ENCODE measurements at places on chromosomes 7 and 10.

GRCh38 chr10:14904864-14905263, 26.2 kb downstream of the SUV39H2 start:
- no peak for DNase-seq

DNA sequence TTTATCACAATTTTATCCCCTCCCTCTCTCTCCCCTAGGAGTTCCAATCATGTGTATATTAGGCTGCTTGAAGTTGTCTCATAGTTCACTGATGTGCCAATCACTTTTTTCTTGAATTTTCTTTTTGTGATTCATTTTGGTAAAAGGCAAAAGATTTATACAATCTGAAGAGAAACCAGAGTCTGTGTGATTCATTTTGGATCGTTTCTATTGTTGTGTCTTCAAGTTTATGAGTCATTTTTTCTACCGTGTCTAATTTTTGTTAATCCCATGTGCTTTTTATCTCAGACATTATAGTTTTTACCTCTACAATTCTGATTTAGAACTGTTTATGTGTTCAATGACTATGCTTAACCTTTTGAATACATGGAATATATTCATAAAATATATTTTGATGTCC, 483.9 kb upstream of the AUTS2 start:
- DNase-seq: no peak

DNA sequence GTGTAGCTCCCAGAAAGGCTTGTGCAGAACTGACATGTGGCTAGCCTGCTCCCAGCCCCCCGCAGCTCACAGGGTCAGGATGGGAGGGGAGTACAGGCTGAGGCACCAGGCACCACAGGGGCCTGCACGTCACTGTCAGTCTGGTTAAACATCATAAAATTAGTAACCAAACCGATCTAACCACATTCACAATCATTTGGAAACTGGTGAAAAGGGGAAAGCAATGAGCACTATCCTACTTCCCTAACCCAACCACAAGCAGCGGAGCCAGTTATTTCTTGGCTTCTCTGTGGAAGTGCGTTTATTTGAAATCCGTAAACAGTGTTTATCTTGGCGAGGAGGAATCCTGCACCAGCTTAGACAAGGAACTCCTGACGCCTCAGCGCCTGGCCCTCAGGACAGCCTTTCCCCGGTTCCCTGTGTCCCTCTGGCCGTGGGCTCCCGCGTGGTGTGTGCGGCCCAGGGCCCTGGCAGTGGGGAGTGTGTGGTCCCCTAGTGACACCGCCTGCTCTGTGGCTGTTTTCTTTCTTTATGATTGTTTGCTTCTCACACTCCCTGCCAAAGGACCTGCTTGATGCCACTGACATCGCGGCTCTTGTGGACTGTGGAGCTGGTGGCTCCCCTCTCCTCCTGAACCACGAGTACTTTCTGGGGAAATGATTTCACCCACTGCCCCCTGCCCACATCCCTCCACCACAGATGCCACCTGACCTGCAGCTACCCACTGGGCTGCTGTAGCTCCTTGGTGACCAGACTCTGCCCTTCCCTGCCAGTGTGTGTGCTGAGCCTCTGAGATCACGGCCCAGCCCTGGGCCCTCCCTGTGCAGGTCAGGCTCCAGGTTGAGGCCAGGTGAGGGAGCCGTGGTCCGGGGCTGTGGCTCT, 38.0 kb downstream of the INPP5A start:
- DNase-seq: no peak

DNA sequence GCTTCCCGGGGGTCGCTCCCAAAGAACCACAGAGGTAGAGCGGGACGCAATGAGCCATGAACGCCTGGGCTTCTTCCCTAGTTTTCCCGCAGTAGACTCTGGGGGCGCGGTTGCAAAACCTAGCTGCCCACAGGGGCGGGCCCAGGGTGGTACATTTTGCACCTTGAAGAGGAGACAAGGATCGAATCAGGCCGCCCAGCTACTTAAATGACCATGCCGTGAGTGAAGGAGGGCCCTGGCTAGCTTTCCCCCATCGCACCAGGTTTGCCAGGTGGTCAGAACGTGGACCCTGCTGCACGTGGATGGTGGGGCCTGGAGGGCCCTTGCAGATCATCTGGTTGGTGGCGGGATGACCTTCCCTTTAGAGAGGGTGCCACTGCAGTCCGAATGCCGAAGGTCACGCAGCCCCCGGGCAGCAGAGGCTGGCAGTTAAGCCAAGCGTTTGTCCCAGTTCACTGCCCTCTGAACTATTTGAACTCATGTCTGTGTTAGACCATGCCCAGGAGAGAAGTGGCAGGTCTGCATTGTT, 604 bp upstream of the SHTN1 start:
- DNase-seq: no peak

GRCh38 chr10:117801691-117802090, 245.1 kb downstream of the RAB11FIP2 start:
- DNase-seq: no peak

GRCh38 chr10:117503244-117504205, 39.0 kb upstream of the EMX2 start:
- DNase-seq: no peak

DNA sequence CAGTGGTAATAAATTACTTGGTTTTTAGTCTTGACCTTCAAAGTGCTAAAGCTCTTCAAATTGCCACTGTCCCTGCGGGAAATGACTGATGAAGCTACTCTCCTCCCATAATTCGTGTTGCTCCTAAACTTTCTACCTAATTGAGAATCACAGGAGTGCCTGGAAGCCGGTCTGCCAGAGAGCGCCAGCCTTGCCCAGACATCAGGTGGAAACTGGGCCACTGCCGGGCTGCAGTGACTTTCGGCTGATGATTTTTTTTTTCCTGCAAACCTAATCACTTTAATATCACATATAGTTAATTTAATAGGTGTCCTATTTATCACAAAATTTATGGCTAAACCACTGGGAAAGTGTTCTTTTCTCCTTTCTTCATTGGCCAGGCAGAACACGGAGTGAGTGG, 59.6 kb upstream of the UBE3C start:
- DNase-seq: no peak

DNA sequence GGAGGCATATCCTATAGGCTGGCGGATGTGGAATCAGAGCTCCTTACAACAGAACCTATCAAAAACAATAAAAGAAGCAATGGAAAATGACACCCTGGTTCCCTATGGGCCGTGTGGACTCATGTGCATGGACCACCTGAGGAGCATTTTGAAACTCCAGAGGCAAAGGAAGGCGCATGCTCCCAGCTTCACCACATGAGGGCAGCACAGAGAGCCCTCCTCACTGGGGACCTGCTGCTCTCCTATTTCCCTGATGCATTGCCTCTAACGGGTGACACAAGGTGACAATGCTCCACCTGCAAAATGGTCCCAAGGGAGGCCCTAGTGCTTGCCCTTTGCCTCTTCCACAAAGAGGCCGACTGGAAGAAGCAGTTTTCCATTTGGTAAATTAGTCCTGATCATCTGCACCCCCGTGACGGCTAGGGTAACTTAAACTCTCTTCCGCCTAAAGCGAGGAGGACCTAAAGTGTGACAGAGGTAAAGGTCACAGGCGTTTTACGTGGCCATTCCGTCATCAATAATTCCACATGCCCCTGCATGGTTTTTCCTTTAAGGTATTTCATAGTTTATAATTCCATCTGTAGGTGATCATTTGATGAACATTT, 67.7 kb downstream of the GPAM start:
- DNase-seq: peak; percentile 1

DNA sequence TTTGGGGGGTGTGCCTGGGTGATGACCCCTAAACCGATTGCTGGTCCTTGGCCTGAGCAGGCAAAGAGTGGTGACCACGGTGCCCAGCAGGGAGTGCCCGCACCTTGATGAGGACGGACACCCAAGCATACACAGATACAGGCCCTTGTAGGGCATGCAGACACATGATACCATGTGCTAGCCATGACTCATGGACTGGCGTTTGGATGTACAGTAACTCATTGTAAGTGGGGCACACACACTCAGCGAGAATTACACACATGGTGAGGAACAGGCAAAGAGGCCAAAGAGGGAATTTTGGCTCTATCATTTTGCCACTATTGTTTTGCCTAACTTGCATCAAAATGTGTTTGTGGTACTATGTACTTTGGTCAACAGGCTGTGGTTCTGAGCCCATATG, 24.1 kb downstream of the KAZALD1 start:
- DNase-seq: no peak

Data from stimulated activated CD8-positive, alpha-beta memory T cell treated with anti-CD3 and anti-CD28 coated beads, Interleukin-7, amount 100 ng/mL, for 24 hours (primary cell).